Adrenal gland (tissue), 19 donors: ENCODE measurements at places on chromosomes 7 and 10.

DNA sequence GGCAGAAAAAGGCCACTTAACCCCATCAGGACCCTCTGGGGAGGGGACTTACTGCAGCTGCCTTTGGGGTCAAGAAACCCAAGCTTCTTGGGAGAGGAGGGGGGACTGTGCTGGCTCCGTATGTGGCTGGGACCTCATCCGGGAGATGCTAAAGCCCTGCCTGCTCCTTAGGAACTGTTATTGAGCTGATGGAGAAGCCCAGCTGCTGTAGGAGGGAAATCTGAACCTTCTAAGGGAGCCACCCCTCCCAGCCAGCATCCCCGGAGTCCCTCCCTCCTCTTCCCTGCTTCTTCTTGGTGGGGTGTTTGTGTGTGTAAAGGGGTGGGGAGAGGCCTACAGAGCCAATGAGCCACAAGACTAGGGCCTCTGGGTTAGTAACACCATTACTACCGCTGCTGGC, 8.2 kb downstream of the KCNIP2 start:
- no peak for DNase-seq

- DNase-seq: no peak
Measured at GRCh38 chr7:26897928-26898327, 33.5 kb upstream of the SKAP2 start.

GRCh38 chr10:690372-691161, 1.1 kb upstream of the DIP2C start:
- DNase-seq: no peak

DNA sequence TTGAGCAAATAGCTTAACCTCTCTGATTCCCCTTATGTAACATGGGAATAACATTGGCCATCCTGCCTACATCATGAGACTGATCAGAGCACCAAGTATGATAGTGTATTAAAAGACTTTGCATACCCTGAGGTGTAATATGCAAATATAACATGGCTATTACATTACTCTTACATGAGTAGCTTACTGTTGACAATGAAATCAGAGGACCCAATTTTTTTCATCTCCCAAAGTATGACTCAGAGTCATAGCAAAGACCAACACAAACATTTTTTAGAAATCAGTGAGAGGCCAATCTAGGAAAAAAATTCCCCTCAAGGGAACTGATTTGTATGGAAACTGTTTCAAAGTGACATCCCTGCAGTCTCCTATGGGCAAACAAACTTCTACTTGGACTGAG, 47.0 kb upstream of the TMEM140 start:
- DNase-seq: no peak

- DNase-seq: no peak
Measured at GRCh38 chr10:104020020-104020419, 53.1 kb downstream of the SLK start.
